ENCODE measurements at places on chromosomes 4 and X.

- no peak for DNase-seq
Measured at GRCh38 chr4:114472269-114473032, 126.2 kb upstream of the UGT8 start.

DNA sequence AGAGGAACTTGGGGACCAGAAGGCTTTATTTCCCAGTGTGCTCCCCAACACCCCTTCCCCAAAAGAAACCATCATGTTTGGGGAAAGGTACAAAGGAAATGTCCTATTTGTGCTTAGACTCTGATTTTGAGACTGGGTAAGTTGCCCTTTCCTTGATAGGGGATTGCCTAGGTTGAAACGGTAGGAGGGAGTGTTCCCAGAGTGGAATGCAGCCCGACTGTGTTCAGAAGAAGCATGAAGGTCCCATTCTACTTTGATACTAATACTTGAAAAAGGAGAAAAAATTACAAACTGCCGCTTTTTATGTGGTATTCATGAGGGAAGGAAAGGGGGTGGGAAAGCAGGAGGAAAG is 32.4 kb upstream of the TMEM131L start:
- DNase-seq, result no peak

- no peak for DNase-seq
Measured at GRCh38 chr4:146513548-146513947, 8.2 kb downstream of the SLC10A7 start.

DNA sequence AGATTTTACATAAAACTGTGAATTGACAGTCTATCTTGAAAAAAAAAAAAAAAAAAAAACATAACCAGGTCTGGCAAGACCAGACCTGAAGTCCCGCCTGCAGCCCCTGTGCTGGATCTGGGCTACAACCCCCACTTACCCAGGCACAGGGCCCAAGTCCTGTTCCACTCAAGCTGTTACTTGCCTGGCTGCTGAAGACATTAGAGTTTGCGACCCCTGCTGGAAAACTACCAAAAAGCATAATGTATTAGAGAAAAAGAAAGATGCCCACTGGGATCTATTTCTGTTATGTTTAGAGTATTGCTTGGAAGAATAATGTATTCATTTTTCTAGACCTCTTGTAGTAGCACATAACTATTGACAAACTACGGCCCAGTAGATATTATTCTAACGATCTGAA is 4.7 kb downstream of the HS3ST1 start:
- peak; percentile 23 for DNase-seq

- DNase-seq, result no peak
Measured at GRCh38 chrX:9207142-9207541, 173.2 kb upstream of the FAM9B start.

DNA sequence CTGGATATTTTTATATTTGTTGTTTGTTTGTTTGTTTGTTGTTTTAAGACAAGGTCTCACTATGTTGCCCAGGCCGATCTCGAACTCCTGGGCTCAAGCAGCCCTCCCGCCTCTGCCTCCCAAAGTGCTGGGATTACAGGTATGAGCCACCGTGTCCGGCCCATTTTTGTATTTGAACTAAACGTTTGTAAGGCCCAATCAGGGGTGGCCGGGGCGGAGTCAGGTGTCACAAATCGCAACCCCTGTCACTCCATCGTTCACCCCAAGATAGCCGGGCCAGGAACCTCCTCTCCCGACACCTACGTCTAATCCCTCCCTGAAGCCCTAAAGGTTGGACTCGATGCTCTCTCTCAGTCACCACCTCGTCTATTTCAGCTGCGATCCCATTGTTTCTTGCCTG is 722 bp upstream of the EFHC2 start:
- DNase-seq, result peak; percentile 57

DNA sequence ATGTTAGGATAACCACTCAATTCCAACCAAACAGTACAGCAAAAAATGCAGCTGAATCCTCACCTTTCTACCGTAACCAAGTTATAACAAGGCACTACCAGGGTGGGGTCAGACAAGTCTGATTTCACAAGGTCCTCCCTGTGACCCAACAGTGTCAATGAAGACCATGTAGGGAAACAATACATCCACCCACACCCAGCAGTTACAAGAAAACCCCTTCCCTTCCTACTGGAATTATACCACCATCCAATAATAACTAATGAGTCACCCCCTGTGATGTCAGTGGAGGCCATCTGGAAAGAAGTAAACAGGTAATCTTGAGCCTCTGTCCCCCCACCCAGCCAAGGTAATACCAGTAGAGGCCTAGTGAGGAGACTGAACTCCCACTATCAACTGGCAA is 117.6 kb downstream of the FGF16 start:
- DNase-seq, result no peak

DNA sequence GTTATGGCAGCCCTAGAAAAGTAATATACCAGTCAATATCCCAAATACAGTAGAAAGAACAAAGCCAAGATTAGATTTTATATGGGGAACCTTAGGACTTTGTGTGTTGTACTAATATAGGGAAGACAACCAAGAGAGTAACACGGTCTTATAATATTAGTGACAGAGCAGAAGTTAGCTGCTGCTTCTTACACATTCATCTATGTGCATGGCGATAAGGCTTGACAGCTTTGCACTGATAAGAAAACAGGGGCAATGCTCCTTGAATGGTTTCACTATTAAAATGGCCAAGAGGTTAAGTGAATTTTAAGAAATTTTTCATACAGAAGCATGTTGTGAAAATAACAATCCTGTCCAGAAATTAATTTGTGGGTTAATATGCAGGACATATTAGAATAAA is 521.6 kb downstream of the CCSER1 start:
- DNase-seq, result no peak

DNA sequence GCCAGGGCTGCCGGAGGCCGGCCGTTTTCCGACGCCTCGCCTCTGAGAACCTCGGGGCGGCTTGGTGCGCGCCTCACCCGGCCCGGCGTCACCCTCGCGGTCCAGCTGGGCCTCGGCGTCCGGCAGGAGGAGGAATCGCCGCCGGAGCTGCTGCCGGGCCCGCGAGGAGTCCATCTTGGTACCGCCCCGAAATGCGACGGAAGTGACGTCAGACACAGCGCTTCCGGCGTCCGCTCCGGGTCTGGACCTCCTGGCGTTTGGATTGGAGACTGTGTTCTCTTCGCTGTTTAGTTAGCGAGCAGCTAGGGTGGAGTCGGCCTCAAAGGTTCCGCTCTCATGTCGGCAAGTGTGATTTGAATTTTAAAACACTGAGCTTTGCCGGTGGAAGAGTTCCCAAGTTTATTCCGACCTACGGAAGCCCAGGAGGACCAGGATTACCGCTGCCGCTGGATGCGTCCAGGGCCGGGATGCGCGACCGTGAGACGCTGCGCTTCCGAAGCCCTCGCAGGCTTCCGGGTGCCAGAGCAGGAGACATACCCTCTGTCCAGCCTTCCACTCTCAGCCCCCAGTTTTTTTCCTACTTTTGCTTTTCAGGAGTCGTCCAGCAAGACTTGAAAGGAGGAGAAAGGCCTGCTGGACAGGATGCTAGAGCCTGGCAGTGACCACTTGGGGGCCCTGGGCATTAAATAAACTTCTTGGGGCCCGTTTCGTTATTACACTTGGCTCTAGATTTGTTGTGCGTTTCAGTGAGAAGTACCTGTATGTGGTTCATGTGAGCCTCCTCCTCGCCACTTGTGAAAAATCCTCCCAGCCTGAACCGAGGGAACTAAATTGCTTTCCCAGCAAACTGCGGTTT is at the start of gene TMEM128:
Gene TMEM128 (minus strand): TSS at position 195 of the 856 bp plus-strand sequence. CDS start 21 bp downstream, at position 174.
- DNase-seq, result peak; percentile 93

DNA sequence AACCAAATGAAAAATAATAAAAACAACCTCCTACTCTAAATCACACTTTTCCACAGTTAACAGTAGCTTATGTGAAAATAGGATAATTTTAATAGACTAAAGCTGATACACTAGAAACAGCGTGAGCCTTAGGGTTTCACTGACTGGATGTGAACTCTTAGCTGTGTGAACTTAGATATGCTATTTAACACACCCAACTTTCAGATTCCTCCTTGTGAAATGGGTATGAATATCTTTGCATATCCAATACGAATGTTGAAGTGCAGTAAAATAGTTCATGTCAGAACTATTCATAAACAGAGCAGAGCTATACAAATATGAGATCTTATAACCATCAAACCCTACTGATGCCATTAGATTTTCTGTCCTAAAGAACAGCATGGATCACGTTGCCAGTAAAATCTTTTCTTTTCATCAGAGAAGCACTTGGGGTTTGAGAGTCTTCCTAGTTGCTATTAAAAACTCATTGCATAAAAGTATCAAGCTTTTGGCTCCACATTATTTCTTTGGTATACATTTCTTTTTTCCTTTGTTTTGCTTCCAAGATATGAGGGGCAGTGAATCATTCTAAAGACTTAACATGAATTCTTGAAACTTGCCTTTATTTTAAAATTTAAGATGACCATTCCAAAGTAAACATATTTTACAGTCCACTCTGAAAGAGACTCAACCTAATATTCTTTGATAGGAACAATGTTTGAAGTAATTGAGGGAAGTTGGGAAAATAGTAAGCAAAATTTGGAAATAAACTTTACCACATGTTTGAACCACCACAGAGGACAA is 102.4 kb downstream of the CPE start:
- no peak for DNase-seq

GRCh38 chrX:22404297-22404696 is 131.6 kb downstream of the CBLL2 start:
- DNase-seq, result no peak

All from activated CD4-positive, alpha-beta T cell treated with anti-CD3 and anti-CD28 coated beads for 48 hours (primary cell).